ENCODE measurements at places on chromosomes 3 and 15.

DNA sequence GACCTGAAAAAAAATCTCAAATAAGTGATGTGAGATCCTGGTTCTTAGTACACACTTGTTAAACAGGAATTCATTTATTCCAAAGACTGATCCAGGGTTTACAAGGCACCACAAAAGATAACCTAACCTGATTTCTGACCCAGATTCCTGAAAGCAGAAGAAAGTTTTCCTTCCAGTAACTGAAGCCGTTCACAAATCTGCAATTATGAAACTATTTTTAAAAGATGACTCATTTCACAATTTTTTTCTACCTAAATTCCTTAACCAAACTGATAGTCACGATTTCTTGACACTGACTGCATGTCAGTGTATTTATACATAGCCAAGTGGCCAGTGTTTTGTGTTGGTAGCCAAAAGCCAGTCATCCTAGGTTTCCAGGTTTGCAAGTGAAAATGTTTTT, 17.1 kb downstream of the SLC9A9 start:
- no peak for DNase-seq

- DNase-seq, result no peak
Measured at GRCh38 chr3:169264711-169265110, 398.8 kb downstream of the MECOM start.

DNA sequence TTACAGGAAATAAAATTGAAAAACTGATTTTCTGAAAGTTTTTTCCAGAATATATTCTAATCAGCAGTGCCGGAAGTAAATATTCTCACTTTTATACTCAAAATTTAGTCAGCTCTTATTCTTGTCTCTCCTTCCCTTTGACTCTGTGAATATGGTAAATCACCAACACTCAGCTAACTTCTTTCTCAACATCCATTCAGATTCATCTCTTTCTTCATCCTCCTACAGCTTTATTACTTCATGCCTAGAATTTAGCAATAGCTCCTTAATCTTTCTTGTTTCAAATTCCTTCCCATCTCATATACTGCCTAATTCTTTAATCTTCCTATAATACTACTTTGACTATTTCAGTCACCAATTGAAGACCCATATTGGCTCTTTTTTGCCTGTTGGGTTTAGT, 67.9 kb downstream of the FGF7 start:
- DNase-seq, result no peak

- no peak for DNase-seq
Measured at GRCh38 chr3:8777978-8778267, 8.5 kb upstream of the OXTR start.

- no peak for DNase-seq
Measured at GRCh38 chr15:77038312-77039216, 32.3 kb downstream of the TSPAN3 start.

- DNase-seq, result no peak
Measured at GRCh38 chr3:59766200-59766872, 716.5 kb upstream of the CFAP20DC start.

GRCh38 chr3:38907426-38907825, 91.4 kb upstream of the SCN10A start:
- DNase-seq, result no peak

- no peak for DNase-seq
Measured at GRCh38 chr3:143786219-143787191, 61.8 kb downstream of the SLC9A9 start.

DNA sequence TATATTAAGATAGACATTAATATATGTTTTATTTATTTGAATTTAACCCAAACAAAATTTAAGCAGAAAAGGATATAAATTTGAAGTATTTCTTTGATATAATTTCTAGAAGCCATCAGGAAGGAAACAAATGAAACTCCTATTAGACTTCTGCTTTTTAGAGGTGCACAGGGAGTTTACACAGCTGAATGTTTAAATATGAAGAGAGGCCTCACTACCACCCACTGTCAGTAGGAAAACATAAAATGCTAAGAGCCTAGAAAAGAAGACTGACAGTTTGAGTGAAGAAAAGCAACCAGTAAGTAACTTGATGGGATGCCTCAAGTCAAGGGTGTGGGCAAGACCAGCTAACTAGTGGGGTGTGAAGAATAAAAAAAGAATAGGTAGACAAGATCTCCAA, 19.7 kb downstream of the PLSCR2 start:
- no peak for DNase-seq

GRCh38 chr3:31766669-31767068, 214.4 kb downstream of the OSBPL10 start:
- DNase-seq, result no peak

DNA sequence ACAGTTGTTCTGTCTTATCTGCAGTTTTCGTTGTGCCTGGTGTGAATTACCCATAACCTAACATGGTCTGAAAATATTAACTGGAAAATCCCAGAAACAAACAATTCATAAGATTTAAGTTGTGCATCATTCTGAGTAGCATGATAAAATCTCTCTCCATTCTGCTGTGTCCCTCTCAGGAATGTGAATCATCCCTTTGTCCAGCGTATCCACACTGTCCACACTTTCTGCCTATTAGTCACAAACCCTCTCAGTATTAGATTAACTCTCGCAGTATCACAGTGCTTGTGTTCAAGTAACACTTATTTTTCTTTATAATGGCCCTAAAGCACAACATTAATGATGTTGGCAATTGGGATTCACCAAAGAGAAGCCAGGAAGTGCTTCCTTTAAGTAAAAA, 203.2 kb downstream of the CGGBP1 start:
- DNase-seq, result no peak

DNA sequence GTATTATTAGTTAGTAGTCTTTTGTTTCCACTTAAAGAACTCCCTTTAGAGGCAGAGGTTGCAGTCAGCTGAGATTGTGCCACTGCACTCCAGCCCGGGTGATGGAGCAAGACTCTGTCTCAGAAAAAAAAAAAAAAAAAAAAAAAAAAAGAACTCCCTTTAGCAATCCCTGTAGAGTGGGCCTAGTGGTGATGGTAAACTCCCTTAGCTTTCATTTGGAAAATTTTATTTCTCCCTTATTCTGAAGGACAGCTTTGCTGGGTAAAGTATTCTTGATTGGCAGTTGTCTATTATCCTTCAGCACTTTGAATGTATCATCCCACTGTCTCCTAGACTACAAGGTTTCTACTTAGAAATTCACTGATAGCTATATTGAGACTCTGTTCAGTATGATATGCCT, 46.0 kb downstream of the RPL39L start:
- DNase-seq, result no peak

GRCh38 chr15:37246856-37247255, 146.5 kb upstream of the MEIS2 start:
- no peak for DNase-seq

GRCh38 chr3:115085197-115085865, 61.8 kb downstream of the ZBTB20 start:
- DNase-seq, result no peak

DNA sequence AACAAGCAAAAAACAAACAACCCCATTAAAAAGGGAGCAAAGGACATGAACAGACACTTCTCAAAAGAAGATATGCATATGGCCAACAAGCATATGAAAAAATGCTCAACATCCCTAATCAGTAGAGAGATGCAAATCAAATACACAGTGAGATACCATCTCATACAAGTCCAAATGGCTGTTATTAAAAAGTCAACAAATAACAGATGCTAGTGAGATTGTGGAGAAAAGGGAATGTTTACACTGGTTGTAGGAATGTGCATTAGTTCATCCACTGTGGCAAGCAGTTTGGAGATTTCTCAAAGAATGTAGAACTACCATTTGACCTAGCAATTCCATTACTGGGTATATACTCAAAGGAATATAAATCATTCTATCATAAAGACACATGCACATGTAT, 44.5 kb downstream of the RIOX2 start:
- no peak for DNase-seq

DNA sequence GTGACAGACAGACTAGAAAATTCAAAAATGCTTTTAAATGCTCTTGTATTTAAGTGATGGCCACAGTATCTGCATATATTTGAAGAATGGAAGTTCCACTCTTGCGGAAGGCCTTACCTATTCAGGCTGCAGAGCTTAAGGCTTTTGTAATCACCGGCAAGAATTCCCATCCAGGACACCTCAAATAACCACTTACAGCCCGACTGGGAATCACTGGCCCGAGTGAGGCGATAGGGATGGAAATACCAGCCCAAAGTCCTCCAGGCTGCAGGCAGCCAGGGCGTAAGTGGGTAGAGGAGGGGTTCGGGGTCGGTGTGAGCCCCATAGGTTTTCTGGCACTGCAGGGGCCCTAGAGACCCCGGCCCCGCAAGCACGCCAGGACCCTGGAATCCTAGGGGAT, 9.5 kb downstream of the CMTM7 start:
- DNase-seq, result no peak

GRCh38 chr15:85924088-85924487, 129.4 kb upstream of the KLHL25 start:
- DNase-seq, result no peak

- no peak for DNase-seq
Measured at GRCh38 chr3:16132190-16132589, 42.3 kb upstream of the GALNT15 start.

DNA sequence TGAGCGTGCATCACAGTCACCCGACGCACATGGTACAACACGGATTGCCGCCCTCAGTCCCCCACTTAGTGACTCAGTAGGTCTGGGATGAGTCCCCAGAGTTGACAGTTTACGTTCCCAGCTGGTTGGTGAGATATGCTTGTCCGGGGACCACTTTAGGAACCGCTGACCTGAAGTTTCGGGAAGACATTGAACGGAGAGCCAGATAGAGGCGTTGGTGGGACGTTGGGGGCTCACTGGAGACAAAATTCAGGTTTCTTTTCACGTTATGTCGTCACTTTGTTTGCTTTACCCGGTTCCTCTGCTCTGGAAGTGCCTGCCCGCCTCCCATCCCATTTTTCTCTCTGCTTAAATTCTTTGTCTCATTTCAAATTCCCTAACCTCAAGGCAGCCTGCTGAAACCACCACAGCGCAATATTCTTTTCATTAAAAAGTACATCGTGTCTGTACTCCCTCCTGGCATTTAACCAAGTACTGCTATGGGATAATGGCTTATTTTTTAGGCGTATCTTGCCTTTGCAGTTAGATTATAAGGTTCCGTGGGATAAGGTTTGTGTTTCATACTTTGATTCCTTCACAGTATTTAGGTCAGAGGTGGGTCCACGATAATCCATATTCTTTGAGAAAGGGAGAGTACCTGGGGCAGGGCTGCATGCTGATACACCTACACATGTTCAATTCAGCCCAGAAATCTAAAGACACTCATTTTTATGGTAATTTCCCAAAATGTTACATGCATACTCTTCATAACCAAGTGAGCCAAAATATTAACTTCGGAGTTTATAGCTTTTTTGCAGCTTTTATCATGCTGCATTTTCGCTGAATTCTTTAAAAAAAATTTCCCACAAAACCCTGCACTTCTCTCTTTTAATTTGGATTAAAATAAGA, 921 bp downstream of the LMLN start:
- DNase-seq, result peak; percentile 56

GRCh38 chr3:45100981-45101407, 45.2 kb downstream of the CDCP1 start:
- no peak for DNase-seq

Measured in stimulated activated CD4-positive, alpha-beta T cell treated with anti-CD3 and anti-CD28 coated beads, TNF-alpha, amount 100 ng/mL, for 24 hours (primary cell).